ENCODE measurements at places on chromosomes 2 and 18.

GRCh38 chr2:240339411-240340360 lies 95.8 kb upstream of the GPC1 start:
- DNase-seq = no peak

- no peak for DNase-seq
Measured at GRCh38 chr2:73935641-73936040, 9.0 kb downstream of the DGUOK start.

DNA sequence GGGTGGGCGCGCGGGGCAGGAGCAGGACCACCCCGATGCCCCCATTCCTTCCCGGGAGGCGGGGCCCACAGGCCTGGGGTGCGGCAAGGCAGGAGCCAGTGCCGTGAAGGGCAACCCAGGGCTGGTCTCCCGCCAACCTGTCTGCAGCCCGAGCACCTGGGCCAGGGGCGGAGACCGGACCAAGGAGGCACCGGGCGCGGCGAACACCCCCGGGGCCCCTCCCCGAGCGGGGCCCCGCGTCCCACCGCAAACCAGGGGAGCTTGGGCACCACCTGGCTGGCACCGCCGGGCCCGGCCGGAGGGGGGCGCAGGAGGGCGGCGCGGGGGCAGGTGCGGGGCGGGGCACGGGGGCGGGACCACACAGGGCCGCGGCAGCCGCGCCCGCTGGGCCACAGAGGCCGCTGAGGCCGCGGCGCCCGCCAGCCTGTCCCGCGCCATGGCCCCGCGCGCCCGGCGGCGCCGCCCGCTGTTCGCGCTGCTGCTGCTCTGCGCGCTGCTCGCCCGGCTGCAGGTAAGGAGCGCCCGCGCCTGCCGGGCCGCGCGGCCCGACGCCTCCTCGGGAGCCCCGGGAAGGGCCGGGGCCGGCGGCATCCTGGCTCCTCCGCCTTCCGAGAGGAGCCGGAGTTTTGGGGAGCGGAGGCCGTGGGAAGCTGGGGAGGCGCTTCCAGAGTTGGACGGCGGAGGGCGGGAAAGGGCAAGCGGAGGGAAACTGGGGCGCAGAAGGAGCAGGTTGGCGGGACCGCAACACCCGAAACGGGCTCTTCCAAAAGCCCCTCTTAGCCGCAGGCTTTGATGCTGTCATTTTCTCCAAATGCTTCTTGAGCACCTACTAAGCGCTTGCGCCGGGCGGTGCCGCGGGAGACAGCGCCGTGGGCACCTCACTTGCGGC lies at the start of gene TNFRSF11A:
TNFRSF11A (plus strand) TSS at position 394 of the 889 bp plus-strand sequence; CDS start at position 437, 43 bp downstream.
- DNase-seq = peak; percentile 74

- DNase-seq = no peak
Measured at GRCh38 chr2:30425326-30425725, 21.7 kb upstream of the LCLAT1 start.

Measured in NCI-H2107 (cell line).